ENCODE measurements at places on chromosomes 7 and 10.
A peak's percentile ranks its signal among the peaks of the same experiment; 100 is the strongest.

DNA sequence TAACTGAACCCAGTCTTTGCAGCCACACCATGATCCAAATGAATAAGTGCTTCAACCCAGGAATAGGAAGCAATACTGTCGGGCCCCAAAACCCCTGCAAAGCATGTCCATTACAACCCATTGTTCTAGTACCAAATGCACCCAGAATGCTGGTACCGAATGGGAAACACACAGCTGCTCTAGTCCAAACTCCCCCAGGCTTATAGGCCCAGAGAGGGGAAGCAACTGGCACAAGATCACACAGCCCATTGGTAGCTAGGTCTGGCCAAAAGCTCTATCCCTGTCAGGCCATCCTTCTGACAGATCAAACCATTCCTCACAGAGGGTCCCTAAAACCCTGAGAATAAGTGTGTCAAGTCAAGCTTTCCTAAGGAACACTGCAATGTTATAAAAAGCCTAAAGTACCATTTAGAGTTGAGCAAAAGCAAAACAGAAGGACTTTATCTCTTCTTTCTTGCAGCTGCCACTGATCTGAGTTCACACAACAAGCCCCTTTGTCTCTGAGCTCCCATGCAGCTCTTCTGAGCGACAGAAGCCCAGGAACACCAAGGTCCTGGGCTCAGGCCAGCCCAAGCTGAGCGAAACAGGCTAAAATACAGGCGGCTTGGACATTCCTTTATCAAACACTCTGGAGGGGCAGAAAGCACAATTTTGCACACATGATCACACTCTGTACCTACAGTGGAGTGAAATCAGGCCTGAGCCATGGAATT is 116.7 kb downstream of the SGMS1 start:
- DNase-seq, result no peak

DNA sequence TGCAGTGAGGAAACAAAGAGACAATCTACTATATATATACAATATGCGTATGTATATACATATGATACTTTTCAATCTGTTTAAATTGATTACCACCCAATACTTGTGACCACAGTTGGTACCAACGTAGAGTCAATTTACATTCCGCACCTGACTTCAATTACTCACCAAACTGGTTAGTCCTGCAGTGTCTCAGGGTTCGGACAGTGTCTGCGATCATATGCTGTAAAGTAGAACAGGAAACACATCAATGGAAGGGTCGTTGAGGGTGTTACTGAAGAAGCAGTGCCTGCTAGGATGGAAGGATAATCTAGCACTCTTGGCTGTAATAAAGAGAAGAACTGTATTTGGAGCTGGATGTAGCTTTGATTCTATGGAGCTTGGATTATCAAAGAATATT is 179.7 kb upstream of the CDCA7L start:
- no peak for DNase-seq

- DNase-seq, result no peak
These were observed at the start of gene SSC4D for GRCh38 chr7:76409537-76409936. SSC4D (minus strand) TSS chr7:76409697; CDS start chr7:76404439, 5,258 bp downstream.

GRCh38 chr7:90180649-90181048 is 26.4 kb downstream of the STEAP1 start:
- DNase-seq, result no peak

DNA sequence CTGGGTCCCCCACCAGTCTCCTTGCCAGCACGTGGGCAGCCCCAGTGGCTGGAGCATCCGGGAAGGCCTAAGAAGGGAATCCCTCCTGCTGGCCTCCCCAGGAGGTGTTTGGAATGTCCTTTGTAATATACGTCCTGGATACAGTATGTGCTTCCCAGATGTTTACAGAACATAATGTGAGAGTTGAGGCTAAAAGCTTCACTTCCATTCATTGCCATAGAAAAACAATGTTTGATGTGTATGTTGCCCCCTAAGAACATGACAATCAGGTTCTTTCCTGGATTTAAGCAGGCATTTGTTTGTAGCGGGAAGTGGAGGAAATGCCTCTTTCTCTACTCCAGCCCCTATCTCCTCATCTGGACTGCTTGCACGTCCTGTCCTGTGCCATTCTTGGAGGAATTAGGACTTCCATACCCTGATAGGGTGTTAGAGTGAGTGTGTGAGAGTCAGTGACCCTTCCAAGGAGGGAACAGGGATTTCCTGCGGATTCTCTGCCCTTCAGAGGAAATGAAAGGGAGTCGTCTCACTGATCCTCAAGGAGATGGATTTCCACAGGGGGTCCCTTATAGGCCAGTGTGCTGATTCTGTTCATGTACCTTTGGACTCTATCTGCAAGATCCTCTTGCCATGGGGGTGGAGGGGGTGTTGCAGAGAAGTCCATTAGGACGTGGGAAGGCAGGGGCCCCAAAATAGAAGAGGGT is 1.2 kb downstream of the IGFBP1 start:
- DNase-seq, result no peak

GRCh38 chr7:142894985-142895593 is 9.5 kb upstream of the TRPV6 start:
- DNase-seq, result no peak

DNA sequence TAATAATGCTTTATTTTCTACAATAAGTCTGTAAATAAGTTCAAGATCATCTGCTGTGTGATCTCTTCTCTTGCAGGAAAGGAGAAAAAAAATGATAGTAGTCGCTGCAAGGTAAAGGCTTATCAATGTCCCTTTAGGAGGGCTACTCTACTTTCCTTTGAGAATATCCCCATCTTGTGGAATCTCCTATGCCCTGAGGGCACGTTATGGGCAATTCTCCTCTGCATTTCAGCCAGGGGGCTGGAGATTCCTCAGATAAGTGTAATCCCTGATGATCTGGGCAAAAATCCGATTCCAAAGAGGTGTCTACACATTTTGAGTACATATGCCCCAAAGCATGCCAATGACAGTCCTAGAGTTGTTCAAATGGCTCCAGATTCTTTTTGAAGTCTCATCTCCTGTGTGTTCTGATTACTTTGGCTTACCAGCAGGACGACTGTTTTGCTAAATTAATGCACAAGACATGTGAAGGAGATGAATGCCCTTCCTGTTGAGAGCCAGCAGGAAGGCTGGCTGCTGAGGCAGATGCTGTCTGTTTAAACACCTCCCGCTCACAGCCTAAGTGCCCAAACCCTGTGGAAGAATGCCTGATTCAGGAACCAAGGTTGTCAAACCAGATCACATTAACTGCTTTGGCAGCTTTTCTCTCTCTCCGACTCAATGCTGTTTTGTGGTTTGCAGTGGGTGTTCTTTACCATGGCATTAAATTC is 171.2 kb upstream of the COL1A2 start:
- DNase-seq, result no peak

DNA sequence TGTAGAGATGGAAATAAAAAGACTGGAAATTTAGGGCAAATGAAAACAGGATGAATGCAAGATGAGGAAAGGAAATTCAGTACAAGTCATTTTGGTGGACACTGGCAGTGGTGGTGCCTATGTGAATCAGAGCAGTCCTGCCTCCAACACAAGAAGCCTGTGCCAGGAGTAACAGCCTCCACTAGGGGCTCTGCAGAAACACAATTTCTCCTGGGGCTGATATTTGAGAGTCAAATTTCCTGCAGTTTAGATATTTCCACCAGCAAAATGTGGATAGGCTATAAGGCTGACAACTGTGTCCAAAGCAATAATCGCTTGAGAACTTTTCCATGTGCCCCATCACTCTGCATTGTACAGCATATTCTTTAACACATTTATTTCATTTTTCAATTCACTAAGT is 4.7 kb upstream of the PLXDC2 start:
- no peak for DNase-seq

DNA sequence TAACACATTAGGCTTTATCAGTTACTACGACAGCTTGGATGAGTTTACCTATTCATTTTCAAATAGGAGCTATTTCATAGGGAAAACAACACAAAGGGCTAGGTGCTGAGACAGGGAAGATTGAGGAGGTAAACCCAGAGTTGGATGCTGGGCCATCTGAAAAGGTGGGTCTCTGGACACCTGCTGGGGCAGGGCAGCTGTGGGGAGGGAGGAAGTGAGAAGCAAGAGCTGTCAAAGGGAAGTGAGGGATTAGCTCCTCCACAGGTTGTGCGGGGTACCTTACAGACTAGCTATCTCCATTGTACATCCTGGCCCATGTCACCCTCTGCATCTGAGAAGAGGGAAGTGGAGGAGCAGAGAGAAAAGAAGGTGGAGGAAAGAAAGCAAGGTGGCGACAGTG is 48.9 kb downstream of the BLNK start:
- no peak for DNase-seq

GRCh38 chr10:18236756-18237155 is 96.5 kb downstream of the CACNB2 start:
- DNase-seq, result no peak

DNA sequence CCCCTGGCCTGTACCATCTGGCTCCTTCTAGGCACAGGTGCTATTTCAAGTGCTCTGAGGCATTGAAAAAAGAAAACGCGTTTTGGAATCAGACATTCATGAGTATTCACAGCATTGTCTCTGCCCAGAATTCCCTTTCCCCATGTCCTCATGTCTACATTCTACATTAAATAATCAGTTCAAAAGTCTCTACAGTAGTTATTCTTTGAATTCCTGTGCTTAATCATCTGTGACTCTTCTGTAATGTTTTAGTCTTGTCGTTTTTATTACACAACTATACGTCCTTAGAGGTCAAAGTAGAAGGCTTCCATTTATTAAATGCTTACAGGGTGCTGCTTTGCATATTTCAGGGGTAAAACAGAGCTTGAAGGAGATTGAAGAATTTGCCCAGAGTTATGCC is 95.7 kb downstream of the BICC1 start:
- no peak for DNase-seq

- no peak for DNase-seq
These were observed 428.8 kb downstream of the SH2D4B start for GRCh38 chr10:80966326-80966986.

- no peak for DNase-seq
These were observed 15.2 kb upstream of the TSPAN15 start for GRCh38 chr10:69435966-69436520.

DNA sequence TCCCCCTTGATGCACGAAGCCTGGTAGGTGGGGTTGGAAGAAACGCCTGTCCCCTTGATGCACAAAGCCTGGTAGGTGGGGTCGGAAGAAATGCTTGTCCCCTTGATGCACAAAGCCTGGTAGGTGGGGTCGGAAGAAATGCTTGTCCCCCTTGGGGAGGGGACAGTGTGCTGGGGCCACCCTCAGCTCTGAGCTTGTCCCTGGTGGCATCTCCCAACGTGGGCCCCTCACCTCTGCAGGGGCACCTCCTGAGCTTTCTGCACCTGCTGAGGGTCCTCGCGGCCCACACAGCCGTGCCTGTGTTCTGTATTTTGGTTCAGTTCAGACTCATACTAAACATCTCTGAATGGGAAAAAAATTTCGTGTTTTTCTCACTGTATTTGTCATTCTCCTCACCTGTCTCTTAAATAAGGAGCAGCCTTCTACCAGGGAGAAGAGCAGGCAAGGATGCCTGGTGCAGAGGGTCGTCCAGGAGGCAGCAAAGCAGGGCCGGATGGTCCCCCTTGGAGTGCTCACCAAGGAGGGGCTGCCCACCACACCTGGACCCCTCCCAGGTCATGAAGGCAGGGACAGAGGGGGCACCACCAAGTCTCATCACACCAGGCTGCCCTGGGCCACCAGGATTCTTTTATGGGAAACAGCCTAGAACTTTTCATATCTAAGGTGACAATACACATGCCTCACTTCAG is 24.7 kb downstream of the VIPR2 start:
- peak; percentile 22 for DNase-seq

GRCh38 chr10:1127629-1128028 is 71.4 kb downstream of the WDR37 start:
- DNase-seq, result no peak

- DNase-seq, result no peak
These were observed 144.7 kb upstream of the SEMA3A start for GRCh38 chr7:84339306-84339705.

DNA sequence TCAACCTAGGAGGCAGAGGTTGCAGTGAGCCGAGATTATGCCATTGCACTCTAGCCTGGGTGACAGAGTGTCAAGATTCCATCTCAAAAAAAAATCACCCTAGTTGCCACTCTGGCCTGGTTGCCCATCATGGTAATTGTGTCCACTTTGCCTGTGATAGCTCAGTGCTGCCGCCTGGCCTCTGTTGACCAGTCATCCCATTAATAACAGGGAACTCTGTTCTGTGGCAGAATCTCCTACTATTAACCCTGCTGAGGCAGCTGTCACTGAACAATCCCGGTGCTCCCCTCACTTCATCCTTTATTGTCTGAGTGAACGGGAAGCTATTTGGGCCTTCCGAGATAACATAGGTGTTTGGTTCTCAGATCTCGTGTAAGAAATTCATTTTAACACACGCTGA is 14.6 kb downstream of the ZNF3 start:
- DNase-seq, result no peak

GRCh38 chr7:39300276-39300675 is 265.9 kb upstream of the YAE1 start:
- DNase-seq, result no peak

DNA sequence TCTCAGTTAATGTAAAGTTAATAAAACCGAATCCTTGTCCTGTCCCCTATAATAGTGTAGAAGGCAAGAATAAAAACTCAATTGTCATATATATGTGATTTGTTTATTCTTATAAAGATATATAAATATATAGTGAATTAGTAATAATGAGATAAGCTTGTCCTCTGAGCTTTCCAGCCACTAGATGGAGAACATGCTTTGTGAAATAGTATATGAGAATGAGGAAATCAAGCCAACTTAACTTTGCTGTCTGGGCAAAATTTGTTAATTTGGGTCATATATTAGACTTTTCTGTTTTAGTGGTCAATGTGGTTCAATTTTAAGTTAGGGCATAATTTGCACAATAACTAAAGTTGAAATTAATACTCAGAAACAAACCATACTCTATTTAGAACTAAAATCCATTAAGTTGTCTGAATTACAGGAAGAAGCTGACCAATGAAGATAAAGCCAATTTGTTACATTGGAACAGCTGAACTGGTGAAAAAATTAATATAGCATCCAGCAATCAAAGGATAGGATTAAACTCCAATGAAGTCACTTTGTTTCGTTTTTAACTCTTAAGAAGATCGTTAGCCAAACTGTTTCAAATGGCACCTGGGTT is 595.0 kb downstream of the ARL4A start:
- no peak for DNase-seq

- DNase-seq, result no peak
These were observed 153.3 kb downstream of the ARID5B start for GRCh38 chr10:62054830-62055229.

- peak; percentile 39 for DNase-seq
These were observed 87.6 kb upstream of the AFAP1L2 start for GRCh38 chr10:114491933-114492332.

DNA sequence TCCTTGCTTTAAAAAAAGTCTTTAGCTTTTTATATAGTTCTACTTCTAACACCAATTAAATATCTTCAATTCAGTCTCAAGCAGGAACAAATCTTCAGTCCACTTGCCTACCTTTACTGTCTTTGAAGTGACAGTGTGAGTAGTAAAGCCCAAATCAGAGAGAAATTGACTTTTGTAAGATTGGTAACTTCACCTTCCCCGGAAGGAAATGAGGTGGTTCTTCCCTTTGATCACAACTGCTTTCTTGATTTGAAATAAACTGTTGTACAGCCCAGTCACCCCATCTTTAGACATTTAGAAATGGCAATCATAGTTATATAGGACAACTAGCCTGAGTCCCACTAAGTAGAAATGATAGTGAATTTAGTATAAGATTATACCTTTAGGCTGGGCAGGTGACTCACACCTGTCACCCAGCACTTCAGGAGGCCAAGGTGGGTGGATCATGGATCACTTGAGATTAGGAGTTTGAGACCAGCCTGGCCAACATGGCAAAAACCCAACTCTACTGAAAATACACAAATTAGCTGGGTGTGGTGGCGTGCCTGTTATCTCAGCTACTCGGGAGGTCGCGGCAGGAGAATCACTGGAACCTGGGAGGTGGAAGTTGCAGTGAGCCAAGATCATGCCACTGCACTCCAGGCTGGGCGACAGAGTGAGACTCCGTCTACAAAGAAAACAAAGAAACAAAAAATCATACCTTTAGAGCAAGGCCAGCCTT is 4.7 kb downstream of the FAS start:
- DNase-seq, result no peak

Measured in heart left ventricle (tissue), 16 donors.